ENCODE measurements at places on chromosomes 6 and 20.

- DNase-seq, result no peak
These were observed 40.1 kb upstream of the ANKEF1 start for GRCh38 chr20:9994676-9995075.

DNA sequence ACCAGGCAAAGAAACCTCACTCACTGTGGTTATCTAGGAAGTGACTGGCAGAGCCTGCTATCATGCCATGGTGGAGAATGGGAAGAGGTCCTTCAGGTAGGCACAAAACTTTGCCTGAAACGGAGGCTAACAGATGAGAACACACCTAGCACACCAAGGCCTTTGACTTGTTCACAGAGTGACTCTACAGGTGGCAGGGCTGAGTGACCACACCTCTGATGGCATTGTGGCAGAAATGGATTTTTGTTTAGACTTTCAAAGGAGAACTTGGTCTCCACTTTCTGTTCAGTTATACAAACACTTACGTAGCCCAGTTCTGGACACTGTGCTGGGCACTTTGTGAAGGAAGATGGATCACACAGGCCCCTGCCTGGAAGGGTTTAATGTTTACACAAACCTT lies 116.3 kb upstream of the ENPP5 start:
- no peak for DNase-seq

DNA sequence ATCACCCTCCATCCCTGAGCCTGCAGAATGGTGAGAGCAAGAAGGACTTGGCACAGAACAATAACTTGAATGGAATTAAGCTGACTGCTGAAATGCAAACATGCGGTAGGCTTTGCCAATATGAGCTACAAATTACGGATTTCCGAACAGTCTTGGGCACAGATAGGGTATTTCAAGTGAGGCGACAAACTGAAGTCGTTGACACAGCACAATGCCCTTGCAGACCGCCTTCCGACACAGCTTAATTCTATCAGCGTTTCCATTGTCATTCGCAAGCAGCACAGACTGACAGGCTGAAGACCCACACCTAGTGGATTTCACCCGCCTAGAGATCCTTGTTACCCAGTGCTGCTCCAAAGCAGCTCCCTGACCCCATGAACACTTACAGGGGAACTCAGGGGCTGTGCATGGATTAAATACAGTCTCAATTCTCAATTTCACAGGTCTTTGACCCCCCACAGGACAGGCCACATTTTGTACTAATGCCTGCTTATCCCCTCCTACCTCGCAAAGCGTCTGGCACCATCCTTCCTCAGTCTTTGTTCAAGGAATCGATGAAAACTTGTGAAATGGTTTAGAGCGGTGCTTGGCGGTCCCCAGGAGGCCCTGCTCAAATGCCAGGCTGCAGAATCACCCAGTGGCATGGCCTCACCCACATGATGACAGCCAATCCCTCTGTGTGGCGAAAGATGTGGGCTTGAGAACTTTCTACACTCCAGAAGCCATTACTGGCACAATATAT lies 34.6 kb downstream of the RAMACL start:
- DNase-seq, result no peak

- DNase-seq, result no peak
These were observed 79.2 kb downstream of the WDR27 start for GRCh38 chr6:169622618-169623017.

GRCh38 chr20:63317601-63318291 lies 24.8 kb downstream of the COL20A1 start:
- peak; percentile 57 for DNase-seq

- DNase-seq, result no peak
These were observed 21.6 kb upstream of the TULP4 start for GRCh38 chr6:158290659-158291058.

DNA sequence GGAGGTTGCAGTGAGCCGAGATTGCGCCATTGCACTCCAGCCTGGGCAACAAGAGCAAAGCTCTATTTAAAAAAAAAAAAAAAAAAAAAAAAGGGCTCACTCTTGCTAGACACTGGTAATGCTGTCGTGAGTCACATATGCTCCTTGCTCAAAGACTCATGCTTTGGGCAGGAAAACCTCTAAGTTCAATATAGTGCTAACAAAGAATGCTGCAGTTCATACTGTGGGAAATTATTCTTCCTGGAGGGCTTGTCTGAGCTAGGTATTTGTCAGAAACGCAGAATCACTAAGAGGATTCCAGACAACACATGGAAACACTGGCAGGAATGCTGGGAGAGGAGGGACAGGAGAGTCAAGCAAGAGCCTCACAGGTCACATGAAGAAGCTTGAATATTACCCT lies 2.3 kb upstream of the LYRM2 start:
- no peak for DNase-seq

DNA sequence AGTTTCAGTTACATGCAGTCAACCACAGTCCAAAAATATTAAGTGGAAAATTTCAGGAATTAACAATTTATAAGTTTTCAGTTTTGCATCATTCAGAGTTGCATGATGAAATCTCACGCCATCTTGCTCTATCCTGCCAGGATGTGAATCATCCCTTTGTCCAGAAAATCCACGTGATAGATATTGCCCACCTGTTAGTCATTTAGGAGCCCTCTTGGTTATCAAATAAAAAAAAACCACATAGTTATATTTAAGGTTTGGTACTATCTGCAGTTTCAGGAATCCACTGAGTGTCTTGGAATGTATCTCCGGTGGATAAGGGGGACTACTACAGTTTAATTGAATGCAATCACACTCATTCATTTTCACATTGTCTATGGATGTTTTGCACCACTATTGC lies 1249.0 kb upstream of the CITED2 start:
- no peak for DNase-seq

GRCh38 chr6:40936818-40937251 lies 102.2 kb downstream of the UNC5CL start:
- DNase-seq, result no peak

- DNase-seq, result peak; percentile 94
These were observed 901 bp upstream of the TRIM26 start for GRCh38 chr6:30213957-30214656.

- DNase-seq, result no peak
These were observed 91.1 kb downstream of the ASXL1 start for GRCh38 chr20:32449057-32449889.

- DNase-seq, result no peak
These were observed 4.4 kb downstream of the PCED1A start for GRCh38 chr20:2836035-2836434.

GRCh38 chr20:43583982-43584432 lies 6.7 kb upstream of the IFT52 start:
- DNase-seq, result no peak

DNA sequence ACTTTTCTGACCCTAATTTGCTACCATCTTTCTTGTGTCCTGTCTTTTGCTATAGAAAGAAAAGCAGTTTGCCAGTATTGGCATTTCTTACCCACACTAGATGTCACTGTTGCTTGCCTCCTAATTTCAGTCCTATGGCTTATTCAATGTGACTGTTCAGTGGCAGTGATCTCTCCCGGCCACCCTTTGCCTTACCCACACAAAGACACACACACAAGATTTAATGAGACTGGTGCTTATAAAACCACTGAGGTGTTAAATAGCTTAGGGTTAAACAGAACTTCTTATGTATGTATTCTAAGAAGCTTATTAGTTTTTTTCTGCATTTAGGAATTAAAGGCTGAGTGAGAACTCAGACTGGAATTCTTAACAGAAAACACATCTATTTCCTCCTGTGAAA lies 233.6 kb upstream of the ASCC3 start:
- DNase-seq, result no peak
